Spinal cord (tissue), 10 donors: ENCODE measurements at places on chromosomes 6 and 20. TPM values are rescaled to one million over a fixed set of nuclear protein-coding genes. Genes with fewer than 3 reads are reported as not detected.

DNA sequence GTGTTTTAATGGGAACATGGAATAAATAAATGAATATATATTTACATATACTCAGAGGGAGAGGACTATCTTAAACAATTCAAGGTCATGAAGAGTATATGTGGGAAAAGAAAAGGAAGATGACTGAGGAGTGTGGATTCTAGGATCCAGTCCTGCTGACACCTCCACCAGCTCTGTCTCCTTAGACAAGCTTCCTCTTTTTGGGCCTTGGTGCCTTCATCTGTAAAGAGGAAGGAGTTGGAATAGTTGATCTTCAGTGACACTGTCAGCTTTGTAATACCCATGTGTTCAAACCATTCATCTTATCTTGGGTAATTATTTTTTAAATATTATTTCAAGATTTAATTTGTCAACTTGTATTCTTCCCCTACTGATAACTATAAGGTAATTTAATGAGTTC lies 338.0 kb downstream of the ADGRB3 start:
- DNase-seq, result no peak

DNA sequence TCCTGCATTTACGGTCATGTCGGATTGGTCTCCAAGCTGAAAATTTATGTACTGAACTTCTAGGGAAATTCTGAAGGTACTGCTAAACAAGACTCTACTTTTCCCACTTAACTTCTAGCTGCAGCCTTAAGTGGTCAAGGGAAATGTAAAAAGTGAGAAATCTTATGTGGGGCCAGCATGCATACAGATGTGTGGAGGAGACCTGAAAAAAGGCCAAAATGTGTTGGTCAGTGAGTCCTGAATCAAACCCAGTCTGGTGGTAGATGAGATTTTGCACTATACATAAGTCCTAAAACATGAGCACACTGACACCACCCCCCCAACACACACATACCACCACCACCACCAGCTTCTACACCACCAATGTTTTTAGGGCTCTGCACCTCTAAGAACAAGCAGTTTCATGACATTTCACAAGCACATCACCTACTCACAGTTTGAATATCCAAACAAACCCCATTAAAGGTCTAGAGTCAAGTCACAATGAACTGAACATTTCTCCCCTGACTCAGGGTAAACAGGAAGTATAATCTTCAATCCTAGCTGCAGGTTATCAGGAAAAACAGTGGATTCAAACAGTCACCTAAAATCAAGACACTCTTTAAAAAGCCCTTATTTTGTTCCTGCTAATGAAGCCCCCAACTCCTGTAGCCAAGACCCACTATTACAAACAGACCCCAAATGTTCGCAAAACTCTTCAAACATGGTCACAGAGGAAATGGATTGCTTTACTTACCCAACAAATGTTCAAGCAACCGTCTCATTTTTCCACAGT lies 1.6 kb downstream of the ZMYND8 start:
- DNase-seq, result peak; percentile 50

DNA sequence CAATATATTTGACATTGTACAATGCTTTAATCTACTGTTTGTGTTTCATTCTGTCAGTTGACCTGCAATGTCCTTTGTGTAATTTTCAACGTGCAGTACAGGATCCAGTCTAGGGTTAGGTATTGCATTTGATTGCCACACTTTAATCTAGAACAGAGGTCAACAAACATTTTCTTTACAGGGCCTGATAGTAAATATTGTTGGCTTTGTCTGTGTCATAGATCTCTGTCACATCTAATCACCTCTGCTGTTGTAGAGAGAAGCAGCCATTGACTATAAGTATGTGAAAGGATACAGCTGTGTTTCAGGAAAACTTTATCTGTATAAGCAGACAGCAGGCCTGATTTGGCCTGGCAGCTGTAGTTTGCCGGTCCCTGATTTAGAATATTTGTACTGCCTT lies 39.3 kb downstream of the ATRN start:
- DNase-seq, result no peak

DNA sequence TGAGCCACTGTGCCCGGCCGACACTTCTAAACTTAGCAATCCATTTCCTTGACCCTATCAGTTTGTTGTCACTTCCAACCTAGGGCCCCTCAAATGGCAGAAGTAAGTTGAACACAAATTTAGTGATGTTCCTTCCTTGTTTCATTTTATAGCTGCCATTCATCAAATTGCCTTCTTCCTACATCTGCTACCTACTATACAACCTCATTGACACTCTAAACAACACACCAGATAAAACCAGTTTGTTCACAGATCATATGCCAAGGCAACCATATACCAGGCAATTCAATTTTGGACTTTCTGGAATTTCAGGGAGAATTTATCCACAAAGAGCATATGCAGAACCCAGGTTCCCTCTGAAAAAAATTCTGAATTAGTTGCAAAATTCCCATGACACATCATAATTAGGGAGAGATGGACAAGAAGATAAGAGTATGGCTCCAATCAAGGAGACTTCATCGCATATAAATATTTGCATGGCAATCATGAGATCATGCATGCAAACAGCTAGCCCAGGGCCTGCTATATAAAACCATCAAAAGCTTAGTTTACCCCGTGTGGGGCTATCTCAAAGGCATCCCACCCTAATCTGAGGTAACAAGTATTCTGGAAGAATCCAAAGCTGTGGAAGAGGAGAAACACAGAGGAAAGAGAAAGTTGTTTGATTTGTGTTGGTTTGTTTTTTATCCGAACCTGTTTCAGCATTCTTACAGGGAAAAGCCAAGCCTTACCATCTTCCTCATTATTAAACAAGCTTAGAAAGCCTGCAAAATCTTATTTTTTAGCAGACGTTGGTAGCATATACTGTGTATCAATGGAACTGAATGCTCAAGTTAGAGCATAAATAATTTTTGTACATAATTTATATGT lies 132.8 kb upstream of the TNFAIP3 start:
- DNase-seq, result no peak

SMOC2 gene
- 51.7 TPM for total RNA-seq

CCN5 gene
- total RNA-seq, result 0.17 TPM
